ENCODE measurements at places on chromosomes 1 and 21.

- no peak for DNase-seq
Measured at GRCh38 chr1:43286115-43286514, 734 bp upstream of the C1orf210 start.

DNA sequence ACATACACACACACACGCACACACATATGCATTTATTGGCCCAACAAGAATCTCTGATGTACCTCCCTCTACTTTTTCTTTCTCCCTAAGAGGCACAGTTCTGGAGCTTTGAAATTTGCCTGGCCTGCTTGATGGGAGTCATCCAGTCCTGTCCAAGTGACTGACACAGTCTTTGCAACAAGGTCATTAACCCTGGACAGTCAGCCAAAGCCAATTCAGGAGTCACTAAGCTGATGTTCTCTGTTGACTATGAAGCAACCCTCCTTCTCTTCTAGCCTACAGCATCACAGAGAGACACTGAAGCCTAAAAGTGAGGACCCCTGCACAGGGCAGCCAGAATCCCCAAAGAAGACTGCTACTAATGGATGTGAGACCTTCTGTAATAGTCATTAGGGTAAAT, 123.1 kb downstream of the HHIPL2 start:
- no peak for DNase-seq

GRCh38 chr1:236389253-236389652, 4.8 kb upstream of the EDARADD start:
- DNase-seq: no peak

DNA sequence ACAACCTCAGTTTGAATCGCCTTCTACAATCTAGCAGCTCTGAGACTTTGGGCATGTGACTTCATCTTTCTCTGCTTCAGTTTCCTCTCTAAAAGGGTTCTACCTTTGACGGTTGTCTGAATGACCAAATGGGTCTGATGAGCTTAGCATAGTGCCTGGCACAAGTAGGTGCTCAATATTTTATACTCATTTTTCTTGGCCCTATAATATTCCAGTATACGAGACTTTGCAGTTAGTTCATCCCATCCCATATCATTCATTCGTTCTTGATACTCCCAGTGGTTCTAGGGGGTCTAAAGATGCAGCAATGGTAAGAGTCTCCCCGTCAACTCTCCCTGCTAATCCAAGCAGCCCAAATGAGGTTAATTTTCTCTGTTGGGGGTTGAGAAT, 67.6 kb downstream of the ALPL start:
- DNase-seq: no peak

DNA sequence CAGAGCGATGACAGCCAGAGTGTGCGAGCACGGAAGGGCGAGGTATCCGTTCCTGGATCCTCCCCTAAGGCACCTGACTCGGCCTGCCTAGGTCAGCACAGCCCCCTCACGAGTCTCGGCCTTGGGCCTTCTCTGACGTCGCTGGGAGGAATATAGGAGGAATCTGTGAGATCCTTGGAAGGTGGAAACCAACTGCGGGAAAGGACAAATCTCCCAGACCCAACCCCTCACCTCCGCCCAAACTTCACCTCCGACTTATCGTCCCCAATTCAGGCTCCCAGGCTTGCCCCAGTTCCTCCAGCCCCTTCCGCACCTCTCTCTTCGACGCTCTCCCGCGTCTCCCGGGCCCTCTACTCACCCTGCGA, 494 bp downstream of the APH1A start:
- DNase-seq: peak; percentile 33

GRCh38 chr1:81873946-81874345, 73.2 kb downstream of the ADGRL2 start:
- no peak for DNase-seq

DNA sequence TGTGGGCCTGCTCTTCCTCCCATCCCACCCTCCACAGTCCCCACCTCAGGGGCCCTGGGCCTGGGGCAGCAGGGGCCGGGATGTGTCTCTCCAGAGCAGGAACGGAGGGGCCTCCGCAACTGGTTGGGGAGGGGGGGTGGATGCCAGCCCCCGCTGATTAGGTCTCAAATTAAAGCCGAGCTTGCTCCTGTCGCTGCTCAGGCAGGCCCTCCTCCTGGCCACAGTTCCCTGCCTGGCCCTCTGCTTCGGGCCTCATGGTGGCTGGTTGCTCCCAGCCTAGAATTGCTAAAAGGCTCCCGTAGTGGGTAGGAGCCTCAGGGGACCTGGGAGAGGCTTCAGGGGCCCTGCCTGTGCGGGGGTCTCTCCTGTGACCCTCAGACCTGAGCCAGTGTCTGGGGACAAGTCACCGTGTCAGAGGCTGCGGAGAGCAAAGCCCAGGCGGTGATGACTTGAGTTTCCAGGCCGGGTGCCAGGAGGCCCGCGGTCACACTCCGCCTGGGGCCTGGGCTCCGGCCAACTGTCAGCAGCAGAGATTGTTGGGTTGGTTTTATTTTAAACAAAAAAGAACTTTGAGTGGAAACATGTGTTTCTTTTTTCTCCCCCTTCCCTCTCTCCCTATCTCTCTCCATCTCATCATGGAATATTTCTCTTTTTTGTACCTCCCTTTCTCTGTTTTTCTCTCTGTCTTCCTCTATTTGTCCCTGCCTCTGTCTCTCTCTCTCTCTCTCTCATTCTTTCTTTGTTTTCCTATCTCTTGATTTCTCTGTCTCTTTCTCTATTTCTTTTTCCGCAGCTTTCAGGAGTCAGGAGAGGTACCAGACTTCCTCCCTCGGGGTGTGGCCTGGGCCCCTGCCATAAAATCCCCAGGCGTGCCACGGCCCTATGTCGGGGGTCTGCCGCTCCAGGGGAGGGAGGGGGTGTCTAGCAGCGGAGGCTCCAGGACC, 20.0 kb upstream of the EPHA2 start:
- DNase-seq: no peak

- DNase-seq: no peak
Measured at GRCh38 chr1:17488995-17489767, 49.7 kb upstream of the RCC2 start.

DNA sequence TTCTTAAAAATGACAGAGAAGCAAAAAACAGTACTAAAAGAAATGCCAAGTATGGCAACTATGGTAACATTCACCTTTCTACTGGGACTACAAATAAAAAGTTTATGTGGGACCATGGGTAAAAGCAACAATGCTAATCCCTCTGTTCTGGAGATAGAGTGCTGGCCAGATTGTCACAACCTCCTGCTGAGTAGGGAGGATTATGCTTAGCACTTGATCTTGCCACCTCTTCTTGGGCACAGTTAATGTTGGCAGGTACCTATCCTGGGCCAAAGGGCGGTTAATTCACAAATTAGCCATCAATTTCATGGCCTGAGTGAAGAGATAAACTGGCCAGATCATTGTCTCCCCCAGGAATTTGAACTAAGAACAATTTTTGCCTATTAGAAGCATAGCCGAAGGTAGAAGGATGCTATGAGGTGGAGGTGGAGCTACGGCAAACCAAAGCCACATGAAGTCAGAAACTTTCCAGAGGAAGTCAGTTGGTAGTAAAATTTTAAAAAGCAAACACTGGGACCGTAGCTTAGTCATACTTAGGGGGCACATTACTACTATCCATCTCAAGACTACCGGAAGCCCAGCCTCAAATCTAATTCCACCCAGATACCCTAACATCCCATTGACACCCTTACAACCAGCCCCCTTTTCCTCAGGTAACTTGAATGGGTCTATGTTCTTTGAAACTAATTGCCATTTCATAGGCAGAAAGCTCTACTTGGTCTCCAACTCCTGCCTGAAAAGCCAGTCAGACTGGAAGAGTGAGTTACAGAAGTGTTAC, 2.7 kb downstream of the SCYL3 start:
- no peak for DNase-seq

DNA sequence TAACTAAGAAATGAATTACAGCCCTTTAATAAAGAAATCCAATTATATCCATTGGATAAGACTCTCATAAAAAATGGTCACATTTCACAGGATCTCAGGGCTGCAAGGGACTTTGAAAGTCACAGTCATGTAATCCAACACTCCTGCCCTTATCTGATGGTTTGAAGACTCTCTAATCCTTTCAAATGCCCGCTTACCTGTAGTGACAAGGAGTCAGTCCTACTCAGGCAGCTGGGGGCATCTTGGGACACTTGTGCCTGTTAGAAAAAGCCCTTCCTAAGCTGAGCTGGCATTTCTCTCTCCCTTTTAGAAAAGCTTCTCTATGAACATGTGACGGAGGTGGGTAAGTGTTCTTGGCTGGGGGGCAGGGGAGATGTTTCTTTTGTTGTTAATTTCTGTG, 11.0 kb upstream of the ZNF691 start:
- no peak for DNase-seq

- DNase-seq: no peak
Measured at GRCh38 chr1:43935711-43936427, 2.3 kb downstream of the ARTN start.

DNA sequence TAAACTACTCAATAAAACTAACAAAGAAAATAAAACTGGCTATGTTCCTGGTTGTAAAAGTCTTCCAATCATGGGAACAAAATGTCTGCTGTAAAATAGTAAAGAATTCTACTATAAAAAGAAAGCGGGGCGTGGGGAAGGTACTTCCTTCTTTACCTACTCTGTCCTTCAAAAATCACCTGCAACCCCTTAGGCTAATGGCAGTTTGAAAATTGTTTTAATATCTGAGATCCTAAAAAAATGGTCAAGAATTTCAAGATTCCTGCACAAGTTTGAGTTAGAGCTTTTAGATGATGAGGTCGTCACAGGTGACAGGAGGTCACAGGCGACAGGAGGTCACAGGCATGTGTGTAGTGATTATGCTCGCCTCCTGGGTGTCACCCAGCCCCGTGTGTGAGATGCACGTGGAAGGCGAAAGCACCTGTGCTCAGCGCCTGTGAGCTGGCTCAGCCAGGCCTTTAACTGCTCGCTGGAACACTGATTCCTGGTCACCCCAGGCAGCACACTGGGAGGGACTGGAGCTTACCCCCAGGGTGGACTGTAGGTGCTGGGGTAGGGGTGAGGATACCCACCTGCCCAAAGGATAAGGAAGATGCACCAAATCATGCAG, 18.6 kb upstream of the TMPRSS2 start:
- no peak for DNase-seq
